Right lung (tissue), 10 donors: ENCODE measurements at places on chromosomes 3 and 15.

GRCh38 chr15:38864122-38864521, 299.5 kb upstream of the RASGRP1 start:
- no peak for DNase-seq

- no peak for DNase-seq
Observed at GRCh38 chr3:5466717-5467116, 279.2 kb downstream of the EDEM1 start.

- peak; percentile 80 for DNase-seq
Observed at GRCh38 chr15:94844538-94845389, 613.4 kb downstream of the MCTP2 start.

DNA sequence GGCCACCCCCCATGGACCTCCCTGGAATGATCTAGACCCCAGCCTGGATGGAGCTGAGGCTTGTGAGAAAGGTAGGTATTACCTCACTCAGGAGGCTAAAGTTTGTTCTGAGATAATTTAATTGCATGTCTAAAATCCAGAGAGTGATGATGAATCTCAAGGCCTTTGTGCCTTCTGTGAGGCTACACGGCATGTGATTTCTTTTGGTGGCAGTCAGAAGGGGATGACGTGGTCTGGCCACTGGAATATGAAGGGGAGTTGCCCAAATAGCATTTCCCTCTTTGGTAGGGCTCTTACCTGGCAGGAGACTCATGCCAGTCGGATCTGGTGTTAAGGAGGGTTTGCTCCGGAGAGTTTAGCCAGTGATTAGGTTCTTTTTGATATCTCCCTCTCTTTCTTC, 2.5 kb downstream of the BAHD1 start:
- DNase-seq: no peak

DNA sequence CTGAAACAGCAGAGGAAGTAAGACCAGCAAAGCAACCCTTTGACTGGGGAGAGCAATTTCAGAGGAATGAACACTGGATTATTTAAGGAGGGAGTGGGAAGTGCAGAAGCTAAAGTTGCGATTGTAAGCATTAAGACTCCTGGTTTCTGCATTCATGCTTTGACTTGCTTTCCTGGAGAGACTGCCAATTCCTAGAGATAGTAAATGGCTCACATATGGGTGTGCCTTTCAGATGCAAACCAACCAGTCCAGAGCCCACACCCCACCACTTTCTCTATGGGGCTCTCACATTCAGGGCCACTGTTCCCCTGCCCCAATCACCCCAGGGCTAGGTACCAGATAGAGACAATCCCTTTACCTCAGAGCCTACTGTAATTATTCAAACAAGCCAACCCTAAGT, 200.9 kb upstream of the EIF1B start:
- no peak for DNase-seq
